ENCODE measurements at places on chromosomes 13 and 19.
A peak's percentile ranks its signal among the peaks of the same experiment; 100 is the strongest.

GRCh38 chr13:32176696-32177095 is 138.5 kb downstream of the ZAR1L start:
- no peak for DNase-seq

GRCh38 chr13:82797876-82798275 is 1084.4 kb downstream of the SLITRK1 start:
- no peak for DNase-seq

- DNase-seq: peak; percentile 92
Observed at GRCh38 chr13:48303359-48304142, at the start of gene RB1. RB1 (plus strand) TSS chr13:48303751; CDS start chr13:48303913, 162 bp downstream.

- no peak for DNase-seq
Observed at GRCh38 chr13:111368091-111368490, 47.6 kb downstream of the TEX29 start.

DNA sequence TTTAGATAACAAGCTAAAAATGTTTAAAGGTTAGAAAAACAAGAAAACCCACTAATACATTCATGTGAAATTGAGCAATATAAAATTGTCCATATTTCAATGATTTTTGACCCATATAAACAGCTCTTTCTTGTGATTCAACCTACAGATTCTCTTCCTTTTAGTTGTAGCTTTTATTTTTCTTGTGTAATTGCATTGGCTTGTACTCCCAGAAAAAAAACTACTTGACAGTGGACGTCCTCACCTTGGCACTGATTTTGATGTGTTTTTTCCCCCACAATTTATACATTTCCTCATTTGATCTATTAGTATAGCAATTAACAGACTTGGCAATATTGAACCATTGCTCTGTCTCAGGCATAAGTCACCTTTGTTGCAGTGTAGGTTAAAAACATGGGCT is 4.7 kb downstream of the CCDC194 start:
- DNase-seq: no peak

DNA sequence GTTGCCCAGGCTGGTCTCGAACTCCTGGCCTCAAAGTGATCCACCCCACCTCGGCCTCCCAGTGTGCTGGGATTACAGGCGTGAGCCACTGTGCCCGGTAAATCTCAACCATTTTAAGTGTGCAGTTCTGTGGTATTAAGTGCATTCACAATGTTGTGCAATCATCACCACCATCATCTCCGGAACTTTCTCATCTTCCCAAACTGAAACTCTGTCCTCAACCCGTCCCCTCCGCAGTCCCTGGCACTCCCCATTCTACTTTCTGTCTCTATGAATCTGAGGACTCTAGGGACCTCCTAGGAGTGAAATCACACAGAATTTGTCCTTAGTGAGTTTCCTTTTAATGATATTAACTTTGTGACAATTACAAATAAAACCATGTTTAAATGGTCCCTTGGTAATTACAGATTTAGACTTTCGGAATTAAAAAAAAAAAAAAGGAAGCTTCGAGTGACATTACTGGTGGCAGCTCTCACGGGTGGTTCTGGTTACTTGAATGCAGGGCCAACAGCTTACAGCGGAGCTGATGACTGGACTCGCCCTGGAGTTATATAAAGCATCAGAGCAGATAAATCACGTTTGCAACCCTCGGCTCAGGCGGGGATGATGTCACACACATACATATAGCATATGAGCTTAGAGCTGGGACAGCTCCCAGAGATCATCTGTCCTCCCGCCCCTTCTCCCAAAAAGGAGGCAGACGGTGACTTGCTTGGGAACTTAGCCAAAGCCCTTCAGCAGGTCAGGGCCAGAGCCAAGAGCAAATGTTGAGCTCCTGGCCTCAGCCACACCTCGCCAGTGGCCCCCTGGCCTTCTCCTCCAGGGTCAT is 89.8 kb downstream of the ZNF557 start:
- peak; percentile 92 for DNase-seq

- DNase-seq: no peak
Observed at GRCh38 chr13:39509616-39510315, 93.2 kb downstream of the LHFPL6 start.

- no peak for DNase-seq
Observed at GRCh38 chr13:78709028-78709427, 50.1 kb upstream of the OBI1 start.

DNA sequence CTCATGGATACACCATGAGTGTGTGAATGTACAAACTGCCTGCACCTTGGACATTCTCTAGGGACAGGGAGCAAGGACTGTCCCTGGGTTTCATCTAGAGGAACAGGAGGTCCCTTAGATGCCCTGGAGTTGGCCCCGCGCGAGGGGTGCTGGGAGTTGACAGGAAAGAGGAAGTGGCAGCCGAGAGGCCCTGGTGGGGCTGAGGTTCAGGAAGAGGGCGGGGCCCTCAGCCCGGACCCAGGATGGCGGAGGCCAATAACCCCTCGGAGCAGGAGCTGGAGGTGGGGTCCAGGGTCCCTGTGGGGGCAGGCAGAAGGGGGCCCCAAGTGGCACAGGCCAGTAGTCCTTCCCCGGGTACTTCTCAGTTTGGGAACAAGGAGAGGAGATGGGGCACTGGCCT is 6.9 kb downstream of the PKN1 start:
- DNase-seq: no peak
